ENCODE measurements at places on chromosomes 5 and 9. TPM values are rescaled to one million over a fixed set of nuclear protein-coding genes. Genes with fewer than 3 reads are reported as not detected.

GRCh38 chr5:35835796-35836742, 20.6 kb upstream of the IL7R start:
- no peak for DNase-seq

DNA sequence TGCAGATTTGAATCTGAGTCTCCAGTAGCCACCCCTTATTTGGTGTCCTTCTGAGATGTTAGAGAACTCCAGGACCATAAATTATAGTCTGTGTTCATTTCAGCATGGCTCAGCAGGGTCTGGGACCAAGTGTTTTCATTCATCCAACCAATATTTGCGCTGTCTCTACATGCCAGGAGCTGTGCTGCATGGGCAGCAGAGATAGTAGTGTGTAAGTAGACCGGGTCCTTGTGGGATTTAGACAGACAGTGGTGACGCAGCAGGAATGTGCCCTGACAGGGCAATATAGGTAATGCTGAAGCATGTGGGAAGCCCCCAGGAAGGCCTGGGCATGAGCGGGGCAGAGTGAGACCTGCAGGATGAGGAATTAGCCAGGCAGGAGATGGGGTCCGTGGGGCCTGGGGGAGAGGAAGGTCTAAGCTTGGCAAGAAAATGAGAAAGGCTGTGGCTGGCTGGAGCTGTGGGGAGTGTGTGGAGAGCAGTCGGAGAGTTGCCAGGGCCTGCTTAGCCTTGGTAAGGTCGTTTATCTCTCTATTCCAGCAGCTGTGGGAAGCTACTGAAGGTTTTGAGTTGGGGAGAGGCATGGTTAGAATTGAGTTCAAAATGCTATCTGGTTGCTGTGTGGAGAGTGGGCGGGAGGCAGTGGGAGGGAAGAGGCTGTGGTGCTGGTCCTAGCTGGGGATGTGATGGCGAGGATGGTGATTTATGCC, 16.8 kb downstream of the STXBP1 start:
- no peak for DNase-seq

DNA sequence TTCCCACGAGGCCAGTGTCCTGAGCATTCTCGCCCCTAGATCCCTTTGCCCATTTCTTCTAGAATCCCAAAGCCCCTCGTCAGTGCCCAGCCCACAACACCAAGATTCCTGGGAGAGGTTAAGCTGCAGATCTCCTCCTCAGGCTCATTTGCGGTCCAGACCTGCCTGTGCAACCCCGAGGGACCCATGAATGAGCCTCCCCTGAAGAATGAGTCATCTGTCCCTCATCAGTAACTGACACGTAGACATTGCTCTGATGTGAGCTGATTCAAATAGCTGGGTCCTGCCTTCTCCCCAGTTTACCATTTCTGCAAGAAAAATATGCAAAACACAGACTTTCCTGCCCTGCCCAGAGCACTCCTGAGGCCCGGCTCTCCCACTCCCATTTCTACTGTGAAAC, 92.8 kb downstream of the ADCY2 start:
- DNase-seq: no peak

GRCh38 chr5:158695595-158696330, 404.0 kb downstream of the EBF1 start:
- DNase-seq: peak; percentile 74

DNA sequence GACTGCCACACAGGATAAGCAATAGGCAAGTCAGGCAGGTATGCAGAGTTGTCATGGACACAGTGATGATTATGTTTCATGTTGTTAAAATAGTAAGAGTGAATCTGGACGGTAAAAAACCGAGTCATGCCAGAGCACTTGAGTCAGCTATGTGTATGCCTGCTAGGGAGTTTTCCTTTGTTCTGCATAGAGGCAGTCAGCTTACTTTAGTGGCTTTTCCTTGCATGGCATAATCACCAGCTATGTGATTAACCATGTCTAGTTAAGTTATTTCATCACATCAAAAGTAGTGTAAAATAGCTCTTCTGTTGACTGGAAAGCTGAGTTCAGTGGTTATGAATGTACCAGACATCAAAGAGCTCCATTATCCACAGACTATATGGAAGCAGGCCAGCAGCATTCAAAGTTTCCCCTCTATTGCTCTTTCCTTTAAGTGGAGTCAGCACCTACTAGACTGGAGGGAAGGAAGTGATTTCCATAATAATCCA, 989.8 kb downstream of the TLE1 start:
- DNase-seq: peak; percentile 50

- DNase-seq: no peak
Measured at GRCh38 chr5:159034083-159034824, 65.5 kb downstream of the EBF1 start.

GRCh38 chr5:133763744-133764143, 151.4 kb upstream of the FSTL4 start:
- no peak for DNase-seq

DNA sequence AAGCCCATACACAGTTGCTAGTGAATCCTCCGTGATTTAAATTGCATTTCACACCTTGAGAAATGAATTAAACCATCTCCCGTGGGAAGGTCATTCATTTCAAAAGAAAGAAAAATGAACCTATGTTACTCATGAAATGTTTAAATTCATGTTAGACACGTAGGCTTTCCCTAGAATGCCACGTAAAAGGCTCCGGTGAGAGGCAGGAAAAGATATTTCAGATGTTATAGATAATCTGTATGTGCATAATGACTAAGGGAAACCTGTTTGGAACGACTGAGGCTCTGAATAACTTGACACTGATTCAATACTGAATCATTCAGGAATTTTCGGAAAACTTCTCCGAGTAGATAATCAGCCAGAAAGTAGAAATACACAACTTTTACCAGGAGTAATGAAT, 134.3 kb upstream of the ICE1 start:
- DNase-seq: no peak

DNA sequence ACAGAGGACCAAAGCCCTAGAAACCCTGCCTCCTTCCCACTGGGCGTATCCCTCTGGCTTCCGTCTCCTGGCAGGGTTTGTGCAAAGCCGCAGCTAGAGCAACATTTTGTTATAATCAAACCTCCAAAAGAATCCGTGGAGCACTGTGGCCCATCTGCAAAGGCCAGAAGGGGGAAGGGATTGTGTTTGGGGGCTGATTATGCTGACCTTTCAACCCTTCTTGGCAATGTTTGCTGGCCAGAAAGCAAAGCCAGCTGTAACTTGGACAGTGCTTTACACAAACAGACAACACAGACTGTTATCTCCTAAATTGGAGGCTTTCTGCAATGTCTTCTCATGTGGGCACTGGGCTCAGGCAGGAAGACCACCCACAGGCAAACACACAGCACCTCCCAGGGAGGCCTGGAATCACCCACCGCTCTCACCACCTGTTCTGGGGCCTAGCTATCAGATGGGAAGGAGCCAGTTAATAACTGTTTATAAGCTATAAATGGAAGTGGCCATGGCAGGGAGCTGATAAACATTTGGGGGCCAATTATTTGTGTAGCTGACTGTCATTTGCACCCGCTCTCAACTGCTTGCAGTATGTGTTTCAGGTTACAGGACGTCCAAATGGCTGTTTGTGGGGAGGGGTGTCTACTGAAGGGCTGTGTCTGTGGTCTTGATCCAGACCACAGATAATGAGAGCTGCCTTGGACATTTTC, 121.6 kb upstream of the ERCC6L2 start:
- peak; percentile 44 for DNase-seq

GRCh38 chr9:96638606-96639364, 16.3 kb downstream of the PRXL2C start:
- DNase-seq: no peak

DNA sequence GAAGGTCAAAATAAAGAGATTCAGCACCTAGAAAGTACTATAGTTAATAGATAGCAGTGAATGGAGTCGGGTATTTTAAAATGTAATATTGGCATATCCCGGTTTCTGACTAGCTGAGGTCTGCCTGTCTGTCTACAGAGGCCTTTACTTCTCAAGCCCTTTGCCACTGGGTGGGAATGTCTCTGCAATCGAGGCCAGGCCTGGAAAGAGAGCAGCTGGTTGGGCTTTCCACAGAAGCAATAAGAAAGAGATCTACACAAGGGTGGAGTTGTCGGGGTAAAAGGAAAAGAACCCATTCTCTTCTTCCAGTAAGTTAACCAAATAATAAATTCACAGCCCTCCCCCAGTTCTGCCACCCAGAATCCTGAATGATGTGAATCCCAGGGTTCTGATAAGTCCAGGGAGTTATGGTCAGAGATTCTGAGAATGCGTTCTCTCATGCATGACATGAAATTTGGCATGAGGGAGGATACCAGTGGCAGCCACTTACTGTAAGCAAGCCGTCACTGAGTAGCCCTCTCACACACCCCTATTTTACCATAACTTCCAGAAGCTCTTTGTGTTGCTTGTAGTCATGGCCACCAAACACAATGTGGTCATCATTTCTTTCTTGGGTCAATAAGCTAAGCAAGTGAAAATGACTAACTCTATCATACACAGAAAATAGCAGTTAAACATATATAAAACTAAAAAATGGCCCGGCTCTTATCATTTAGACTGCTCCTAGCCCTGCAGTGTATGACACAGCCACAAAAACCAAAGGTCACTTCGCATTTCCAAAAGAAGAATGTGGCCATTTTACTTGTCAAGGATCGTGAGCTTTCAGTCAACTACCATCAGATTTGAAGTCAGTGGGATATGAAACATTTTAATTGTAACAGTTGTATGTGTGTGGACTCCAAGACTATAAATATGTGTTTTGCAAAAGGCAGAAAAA, 185.0 kb downstream of the GLIS3 start:
- DNase-seq: no peak

DNA sequence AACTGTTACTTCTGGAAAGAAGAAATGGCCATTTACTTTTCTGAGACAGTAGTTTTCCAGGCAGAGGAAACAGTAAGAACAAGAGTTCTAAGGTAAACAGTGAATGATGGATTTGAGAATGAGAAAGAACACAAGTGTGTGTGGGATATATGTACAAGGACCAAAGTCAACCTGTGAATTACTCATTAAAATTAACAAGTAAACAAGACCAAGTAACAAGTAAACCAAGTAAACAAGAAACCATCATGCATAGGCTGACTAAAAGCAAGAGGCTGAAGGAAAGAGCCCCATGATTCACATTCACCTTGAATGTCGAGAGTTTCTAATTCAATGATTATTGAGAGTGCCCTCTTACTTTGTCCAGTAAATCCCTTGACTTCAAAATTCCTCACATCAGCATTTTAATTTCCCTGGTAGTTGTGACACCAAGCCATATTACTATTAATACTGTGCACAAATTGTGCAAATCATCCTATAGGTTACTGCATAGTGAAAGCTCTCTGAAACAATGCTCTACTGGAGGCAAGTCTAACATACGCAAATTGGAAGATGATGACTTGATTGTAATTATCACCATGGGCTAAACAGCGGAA, 9.8 kb upstream of the MARCOL start:
- DNase-seq: no peak

- no peak for DNase-seq
Measured at GRCh38 chr5:23446424-23446823, 61.0 kb upstream of the PRDM9 start.

GRCh38 chr9:32728181-32728580, 55.2 kb upstream of the TMEM215 start:
- DNase-seq: no peak

- DNase-seq: no peak
Measured at GRCh38 chr5:147832541-147832940, 1.1 kb upstream of the SPINK1 start.

DNA sequence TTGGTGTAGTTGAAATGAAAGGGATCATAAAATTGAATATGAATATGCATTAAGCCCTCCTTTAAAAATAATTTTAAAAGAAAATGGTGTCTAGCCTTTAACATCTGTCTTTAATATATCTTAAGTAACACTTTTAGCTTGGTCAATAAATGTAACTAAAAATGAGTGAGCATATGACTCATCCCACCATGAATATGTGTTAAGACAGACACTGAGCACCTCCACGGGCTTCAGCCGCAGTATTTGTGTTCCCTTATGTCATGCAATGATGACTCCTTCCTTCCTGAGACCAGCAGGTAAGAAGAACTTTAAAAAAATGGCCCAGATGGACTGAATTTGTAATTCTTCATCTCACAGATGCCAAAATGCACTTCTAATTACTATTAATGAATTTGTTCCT, 563.2 kb downstream of the NR2F1-AS1 start:
- DNase-seq: no peak

Gene PNPLA7
- 1.3 TPM for total RNA-seq

Gene KLF9
- total RNA-seq: 30.6 TPM

Gene PCDHGA1
- total RNA-seq: 5.2 TPM

Gene UNC5A
- total RNA-seq: 0.21 TPM

Gene ADAMTSL1
- total RNA-seq: 21.2 TPM

Gene ZNF300
- 3.3 TPM for total RNA-seq

Gene TAF11L5
- not detected for total RNA-seq

Gene LHX6
- 0.32 TPM for total RNA-seq

Gene NR2F1-AS1
- total RNA-seq: 3.2 TPM

Gene NR6A1
- 2.1 TPM for total RNA-seq

Gene LRRC70
- total RNA-seq: 0.19 TPM

Gene SDHA
- total RNA-seq: 184 TPM

Gene FBP1
- total RNA-seq: 0.35 TPM
